ENCODE measurements at places on chromosomes 11 and 22.
A peak's percentile ranks its signal among the peaks of the same experiment; 100 is the strongest.

- DNase-seq: no peak
Measured at GRCh38 chr11:60767388-60767811, 10.7 kb downstream of the MS4A15 start.

DNA sequence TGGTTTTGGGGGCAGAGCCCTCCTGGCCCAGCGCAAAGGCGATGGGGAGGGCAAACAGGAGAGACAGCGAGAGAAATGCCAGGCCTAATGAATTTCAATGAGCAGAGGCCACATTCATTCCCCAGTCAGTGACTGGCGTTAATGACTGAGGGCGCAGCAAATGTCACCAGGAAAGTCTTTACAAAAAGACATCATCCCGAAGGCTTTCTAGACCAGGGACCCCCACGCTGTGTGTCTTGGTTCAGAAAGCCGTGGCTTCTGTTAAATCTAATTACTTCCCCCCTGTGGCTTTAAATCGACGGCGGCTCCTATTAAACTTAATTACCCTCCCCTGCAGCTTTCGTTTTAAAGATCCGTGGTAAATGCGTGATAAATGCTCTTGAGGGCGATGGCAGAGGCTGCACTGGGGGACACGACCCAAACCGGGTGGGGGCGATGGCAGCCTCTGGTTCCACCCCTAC lies 1.6 kb upstream of the FGF19 start:
- DNase-seq: no peak

- DNase-seq: no peak
Measured at GRCh38 chr11:84408946-84409411, 1122.8 kb upstream of the CCDC90B start.

- no peak for DNase-seq
Measured at GRCh38 chr22:28299309-28299708, 380.3 kb upstream of the PITPNB start.

- no peak for DNase-seq
Measured at GRCh38 chr11:128240546-128240945, 346.8 kb downstream of the ETS1 start.

DNA sequence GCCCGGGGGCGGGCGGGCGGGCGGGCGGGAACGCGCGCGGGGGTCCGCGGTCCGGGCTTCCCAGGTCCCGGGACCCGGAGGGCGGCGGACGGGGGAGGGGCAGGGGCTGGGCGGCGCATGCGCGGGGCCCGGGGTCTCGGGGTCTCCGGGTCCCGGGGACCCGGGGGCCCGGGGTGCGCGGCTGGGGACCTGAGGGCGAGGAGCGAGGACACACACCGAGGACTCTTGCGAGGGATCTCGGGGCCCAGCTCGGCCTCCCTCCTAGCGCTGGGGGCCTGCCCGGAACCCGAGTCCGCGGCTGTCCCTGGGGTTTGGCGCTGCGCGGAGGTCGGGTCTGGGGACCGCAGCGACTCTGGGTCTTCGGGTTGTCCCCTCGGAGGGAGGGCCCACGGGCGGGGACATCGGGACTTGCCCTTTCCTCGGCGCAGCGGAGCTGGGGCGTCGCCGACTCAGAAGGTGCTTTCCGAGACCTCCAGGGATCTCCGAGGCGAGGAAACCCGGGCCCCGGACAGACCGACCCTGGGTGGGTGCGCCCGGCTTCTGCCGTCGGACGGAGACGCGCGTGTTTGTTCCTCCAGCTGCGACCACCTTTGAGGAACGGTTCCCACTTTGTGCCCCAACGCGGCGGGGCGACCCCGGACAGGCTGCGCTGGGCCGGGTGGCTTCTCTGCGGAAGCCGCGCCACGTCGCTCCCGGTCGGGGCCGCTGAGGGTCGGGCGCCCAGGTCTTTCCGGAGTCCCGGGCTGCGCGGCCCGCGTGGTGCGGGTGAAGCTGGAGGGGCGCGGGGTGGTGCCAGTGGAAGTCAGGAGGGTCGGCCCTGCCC lies 540 bp downstream of the PPARA start:
- DNase-seq: no peak

DNA sequence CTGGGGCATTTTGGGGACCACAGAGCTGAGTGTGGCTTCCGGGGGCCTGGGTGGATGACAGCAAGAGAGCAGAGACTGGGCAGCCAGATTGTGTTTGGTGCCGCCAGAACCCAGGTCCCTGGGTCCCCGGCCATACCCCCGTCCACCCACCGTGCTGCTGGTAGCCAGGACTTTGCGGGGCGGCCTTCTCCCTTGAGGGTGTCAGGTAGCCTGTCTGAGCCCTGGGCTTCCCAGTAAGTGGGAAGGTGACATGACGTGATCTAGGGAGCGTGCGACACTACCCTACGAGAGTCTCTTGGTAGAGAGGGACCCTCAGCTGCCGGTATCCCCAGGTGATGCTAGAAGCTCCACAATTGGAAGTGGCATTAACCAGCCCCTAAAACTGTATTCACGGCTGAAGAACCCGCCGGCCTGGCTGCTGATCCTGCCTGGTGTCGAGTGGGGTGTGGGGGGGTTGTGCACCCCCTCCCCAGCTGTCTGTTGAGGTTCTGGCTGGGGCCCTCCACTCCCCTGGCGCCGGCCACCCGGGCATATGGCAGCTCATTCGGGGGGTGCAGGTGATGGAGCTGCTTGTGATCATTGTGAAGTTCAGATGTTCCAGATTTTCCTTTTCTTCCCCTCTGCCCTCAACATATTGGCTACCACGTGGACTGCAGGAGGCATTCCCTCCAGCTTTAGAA lies 66.9 kb downstream of the MPPED1 start:
- no peak for DNase-seq

DNA sequence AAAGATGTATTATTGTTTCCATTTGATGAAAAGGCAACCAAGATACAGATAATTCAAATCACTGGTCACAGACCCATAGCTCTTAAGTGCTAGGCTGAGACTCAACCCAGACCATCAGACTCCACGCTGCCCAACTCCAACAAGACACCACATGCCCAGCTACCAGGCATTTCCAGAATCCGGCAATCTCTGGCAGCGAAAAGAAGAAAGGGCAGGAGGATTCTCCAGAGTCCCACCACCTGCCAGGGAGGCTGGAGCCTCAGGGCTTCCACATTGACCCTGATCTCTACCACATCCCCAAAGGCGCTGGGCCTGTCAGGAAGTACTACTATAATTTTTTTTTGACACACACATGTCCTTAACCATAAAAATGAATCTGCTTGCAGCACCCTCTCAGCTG lies 61.4 kb upstream of the ARFGAP3 start:
- no peak for DNase-seq

DNA sequence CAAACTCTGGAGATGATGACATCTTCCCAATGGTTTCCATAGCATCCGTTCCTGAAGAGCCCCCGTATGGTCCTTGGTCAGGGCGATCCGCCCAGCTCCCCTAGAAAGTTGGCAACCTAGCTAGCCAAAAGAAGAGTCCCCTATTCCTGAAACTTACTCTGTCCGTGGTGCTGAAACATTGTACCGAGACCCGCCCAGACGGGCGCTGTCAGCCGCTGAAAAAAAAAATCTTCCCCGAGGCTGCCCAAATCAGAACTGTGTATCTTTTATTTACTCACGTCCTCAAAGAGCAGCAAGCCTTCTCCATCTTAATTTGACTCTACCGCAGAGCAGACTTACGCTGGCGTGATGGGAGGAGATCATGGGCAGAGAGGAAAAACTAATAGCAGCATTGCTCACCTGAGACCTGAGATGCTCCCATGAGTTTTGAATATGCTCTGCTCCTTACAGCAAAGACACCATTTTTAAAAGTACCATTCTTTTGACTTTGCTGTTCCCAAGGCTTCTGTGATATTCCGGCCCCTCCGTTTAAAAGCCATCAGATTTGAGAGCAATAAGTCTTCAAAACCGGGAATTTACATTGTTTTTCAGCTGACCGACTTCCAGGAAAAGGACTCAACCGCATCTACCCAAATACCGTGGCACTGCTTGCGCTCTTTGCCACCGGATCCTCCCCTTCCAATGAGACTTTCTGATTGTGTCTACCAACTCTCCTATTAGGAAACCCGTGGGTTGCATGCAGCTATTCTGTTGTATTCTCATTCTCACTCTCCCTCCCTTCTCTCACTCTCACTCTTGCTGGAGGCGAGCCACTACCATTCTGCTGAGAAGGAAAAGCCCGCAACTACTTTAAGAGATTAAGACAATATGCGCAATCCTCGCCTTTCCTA lies at the start of gene SLC17A6:
Gene SLC17A6 (plus strand): TSS at position 786 of the 890 bp plus-strand sequence. CDS start 153 bp downstream, outside the sequence.
- peak; percentile 45 for DNase-seq

- no peak for DNase-seq
Measured at GRCh38 chr11:86152006-86152862, 83.3 kb upstream of the PICALM start.

- DNase-seq: no peak
Measured at GRCh38 chr11:42819126-42819525, 492.7 kb upstream of the API5 start.

GRCh38 chr11:122882189-122882856 lies at the start of gene JHY:
Gene JHY (plus strand): TSS chr11:122882759. CDS start chr11:122885850, 3,091 bp downstream.
- DNase-seq: no peak

- DNase-seq: no peak
Measured at GRCh38 chr11:72665911-72666472, 8.2 kb downstream of the PDE2A start.

- DNase-seq: no peak
Measured at GRCh38 chr11:79071190-79071589, 369.6 kb downstream of the TENM4 start.

- DNase-seq: no peak
Measured at GRCh38 chr22:25694196-25694907, 47.6 kb upstream of the MYO18B start.

- no peak for DNase-seq
Measured at GRCh38 chr22:26513838-26514237, 1.6 kb upstream of the TFIP11 start.

DNA sequence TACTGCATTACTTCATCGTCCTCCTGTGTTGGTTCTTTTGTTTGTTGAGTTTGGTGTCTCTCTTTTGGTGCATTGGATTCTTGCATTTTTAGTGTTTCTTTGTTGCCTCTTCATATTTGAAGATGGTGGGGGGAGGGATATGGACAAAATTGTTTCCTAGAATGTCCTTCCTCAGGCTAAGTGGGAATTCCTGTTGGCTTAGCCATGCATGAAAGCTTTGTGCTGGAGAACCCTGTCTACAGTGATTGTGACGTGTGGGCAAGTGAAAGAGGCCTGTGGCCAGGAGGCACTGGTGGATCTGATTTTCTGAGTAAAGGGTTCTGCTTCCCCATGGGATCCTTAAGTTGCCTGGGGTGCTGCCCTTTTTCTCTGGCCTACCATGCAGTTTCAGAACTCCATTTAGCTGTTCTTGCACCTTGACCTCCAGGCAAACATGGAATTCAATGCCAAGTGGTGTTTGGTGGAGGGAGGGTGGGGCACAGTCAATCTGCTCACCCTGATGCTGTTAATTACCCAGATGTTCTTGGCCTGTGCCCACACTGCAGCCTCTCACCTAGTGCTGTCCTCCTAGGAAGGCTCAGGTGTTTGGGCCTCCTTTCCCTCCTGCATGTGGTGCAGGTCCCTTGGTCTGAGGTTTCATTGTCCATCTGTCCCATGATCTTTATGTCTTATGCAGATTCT lies 46.3 kb upstream of the SLC22A12 start:
- DNase-seq: no peak

DNA sequence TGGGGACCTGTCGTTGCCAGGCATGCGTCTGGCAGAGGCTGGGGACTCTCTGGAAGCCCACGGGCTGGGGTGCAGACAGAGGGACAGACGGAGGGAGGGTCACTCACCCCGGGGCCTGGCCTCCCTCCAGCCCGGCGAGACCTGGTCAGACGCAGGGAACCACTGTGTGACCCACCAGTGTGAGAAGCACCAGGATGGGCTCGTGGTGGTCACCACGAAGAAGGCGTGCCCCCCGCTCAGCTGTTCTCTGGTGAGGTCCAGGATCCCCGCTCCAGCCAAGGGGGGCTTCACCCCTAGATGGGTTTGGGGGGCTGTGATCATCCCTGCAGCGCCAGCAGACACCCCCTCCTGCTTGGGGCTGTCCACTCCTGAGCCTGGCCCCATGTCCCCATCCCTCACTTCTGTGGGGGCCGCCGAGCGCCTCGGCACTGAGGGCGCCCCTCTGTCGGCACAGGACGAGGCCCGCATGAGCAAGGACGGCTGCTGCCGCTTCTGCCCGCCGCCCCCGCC lies 23.6 kb upstream of the MUC5B start:
- DNase-seq: no peak

- no peak for DNase-seq
Measured at GRCh38 chr11:76670485-76671236, at the start of gene LRRC32. Gene LRRC32 (minus strand): TSS chr11:76670747. CDS start chr11:76665954, 4,793 bp downstream.

GRCh38 chr11:12717851-12718291 lies 43.6 kb downstream of the TEAD1 start:
- no peak for DNase-seq

Data from NCI-H1048 (cell line).